Mesendoderm (in vitro differentiated cells): ENCODE measurements at places on chromosomes 3 and 15.

DNA sequence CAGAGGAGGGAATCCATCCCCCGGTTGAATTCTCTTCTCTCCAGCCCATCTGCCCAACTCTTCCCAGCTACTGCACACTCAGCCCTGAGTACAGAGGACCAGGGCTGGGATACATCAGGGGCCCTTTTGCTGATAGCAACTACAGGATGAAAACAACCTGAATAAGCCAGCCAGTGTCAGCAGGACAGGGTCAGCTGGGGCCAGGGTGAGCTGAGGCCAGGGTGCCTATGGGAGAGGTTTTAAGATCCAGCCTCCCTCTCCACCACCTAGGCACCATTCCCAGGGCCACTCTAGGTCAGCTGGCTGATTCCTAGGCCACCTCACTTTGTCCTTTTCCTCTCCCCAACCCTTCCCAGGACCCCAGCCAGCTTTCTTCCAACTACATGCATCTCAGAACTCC, 83.8 kb downstream of the MRPL46 start:
- DNase-seq, result no peak

GRCh38 chr3:131277836-131278497, 103.6 kb upstream of the NUDT16 start:
- no peak for DNase-seq

GRCh38 chr15:100461049-100461448, 67.7 kb downstream of the CERS3 start:
- no peak for DNase-seq

DNA sequence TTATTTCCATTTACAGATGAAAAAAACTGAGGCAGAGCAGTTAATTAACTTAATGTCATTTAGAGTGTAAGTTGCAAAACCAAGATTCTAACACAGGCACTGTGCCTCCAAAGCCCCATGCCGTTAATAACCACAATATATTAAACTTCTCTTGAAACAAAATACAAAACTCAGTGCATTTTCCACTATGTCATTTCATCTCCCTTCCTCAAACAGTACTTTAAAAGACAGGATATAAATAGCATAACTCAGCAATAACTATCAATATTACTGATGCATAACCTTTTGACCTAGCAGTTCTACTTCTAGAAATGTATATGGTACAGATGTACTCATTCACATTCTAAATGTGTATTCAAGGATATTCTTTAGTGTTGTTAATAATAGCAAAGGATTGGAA, 5.1 kb upstream of the TASOR start:
- no peak for DNase-seq

GRCh38 chr3:132034097-132034485, 723 bp downstream of the CPNE4 start:
- no peak for DNase-seq

DNA sequence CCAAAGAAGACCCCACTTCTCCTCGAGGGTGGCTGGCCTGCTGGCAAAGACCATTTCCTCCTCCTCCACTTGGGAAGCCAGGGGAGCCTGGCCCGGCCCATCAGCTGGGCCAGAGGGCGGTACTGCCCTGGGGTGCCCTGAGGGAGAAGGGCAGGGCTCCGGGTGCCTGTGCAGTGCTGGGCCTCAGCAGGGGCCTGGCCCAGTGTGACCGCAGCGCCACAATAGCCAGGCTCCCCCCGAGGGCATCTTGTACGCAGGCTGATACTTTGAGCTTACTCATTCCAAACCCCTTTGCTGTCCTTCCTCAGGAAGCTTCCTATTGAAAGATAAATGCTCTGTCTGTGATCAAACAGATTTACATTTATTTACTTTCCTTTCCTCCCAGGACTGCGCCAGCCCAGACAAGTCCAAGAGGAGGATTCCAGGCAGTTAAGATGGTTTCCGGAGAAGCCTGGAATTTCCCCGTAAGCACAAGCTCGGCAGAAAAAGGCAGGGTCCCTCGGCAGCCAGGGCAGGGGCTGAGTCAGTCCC, 240.1 kb downstream of the XXYLT1 start:
- DNase-seq, result no peak

- no peak for DNase-seq
Measured at GRCh38 chr3:98977520-98977919, 76.0 kb upstream of the DCBLD2 start.

DNA sequence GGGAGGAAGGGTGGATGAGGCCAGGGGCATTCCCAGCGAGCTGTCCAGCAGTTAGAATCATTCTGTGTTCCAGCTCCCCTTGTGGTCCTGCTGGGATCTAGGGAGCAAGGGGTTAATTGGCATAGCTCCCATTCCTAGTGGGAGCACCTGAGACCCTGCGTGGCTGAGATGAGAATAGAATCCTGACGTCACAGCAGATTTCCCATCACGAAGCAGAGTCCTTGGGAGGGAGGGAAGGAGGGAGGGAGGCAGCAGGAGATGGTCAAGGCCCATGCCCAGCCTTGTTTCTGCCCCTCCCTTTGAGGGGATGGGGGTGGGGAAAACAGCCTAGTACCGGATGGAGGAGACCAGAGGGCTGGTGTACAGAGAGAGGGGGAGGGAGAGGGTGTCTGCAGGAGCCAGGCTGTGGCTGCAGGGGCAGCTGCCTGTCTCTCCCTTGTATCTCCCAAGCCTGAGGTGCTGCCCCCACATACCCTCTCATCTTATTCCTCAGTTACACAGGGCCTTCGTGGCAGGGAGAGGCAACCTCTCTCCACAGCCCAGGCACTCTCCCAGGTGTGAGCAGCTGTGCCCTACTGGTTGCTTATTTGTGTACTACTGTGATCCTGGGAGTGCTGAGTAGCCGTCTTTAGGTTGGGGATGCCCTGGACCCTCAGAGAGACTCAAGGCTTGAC, 5.4 kb downstream of the TYRO3 start:
- peak; percentile 93 for DNase-seq

DNA sequence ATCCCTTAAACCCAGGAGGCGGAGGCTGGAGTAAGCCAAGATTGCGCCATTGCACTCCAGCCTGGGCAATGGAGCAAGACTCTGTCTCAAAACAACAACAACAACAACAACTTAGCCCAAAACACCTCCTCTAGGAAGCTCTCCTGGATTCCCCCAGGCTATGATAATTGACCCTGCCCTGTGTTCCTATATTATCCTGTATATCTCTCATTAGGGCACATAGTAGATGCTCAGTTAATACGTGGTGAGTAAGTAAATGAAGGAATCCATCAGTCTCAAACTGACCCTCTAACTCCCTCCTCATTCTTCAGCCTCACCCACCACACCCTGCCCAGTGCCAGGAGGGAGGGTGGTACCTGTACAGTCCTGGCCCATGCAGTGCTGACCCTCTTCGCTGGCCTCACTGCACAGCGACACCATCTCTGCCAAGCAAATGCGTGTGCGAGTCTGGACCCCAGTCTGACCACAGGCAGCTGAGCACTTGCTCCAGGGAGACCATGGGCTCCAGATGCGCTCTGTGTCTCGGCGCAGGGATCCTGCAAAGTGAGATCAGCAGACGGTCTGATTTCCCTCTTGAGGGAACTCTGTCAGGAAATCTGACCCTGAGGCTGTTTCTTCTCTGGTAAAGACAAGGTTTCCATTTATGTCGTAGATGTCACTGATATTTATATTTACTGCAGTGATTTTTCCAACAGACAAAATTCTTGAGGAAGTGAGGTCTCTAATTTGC, 6.2 kb downstream of the CILP start:
- DNase-seq, result no peak

DNA sequence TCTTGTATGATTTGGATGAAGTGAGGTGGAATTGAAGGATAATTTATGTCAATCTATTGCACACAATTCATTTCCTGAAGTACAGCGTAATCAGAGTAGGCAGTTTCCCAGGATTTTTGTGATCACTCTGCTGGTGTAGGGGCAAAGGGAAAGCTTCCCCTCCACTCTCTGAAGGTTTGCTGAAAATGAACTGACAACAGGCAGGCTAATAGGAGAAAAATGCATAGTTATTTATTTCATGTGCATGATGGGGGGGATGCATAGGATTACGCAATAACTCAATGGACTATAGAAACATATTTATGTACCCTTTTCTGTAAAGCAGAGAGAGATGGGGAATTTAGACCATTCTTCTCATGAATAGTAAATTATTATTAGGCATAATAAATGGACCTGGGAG, 872.9 kb downstream of the NAALADL2 start:
- no peak for DNase-seq

DNA sequence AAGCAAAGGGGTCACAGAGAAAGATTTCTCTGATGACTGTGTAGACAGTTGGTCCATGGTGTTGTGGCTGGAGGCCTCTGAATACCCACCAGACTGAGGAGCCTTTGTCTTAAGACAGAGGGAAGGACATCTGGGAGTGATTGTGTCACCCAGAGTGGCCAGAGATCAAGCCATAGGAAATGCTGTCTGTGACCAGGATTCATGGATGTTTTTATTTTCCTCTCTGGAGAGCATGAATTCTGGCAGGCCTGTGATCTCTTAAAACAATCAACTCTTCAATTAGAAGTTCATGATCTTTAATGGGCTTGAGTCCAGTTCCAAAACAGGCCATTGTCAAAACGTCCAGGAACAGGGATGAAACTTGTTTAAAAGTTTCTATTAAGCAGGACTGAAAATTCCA, 198.9 kb upstream of the CTDSPL start:
- DNase-seq, result no peak

- no peak for DNase-seq
Measured at GRCh38 chr3:6099458-6100075, 761.3 kb upstream of the GRM7 start.

GRCh38 chr15:62532367-62532766, 367.3 kb upstream of the C2CD4B start:
- no peak for DNase-seq

DNA sequence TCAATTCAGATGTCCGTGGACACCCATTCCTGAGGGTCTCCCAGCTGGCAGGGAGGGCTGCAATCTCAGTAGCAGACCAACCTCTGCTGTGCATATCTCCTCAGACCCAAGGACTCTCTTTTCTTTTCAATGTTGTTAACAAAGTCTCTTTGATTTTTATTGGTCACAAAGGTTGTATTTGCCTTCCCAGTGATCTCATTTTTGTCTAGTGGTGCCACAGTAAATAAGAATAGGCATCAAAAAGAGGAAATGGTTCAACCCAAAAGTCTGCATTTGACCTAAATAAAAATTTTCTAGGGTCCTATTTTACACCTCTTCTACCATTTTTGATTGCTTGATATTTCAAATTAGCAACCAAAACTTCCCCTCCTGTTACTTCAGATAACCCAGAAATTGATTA, 225.9 kb downstream of the CDIN1 start:
- DNase-seq, result no peak

DNA sequence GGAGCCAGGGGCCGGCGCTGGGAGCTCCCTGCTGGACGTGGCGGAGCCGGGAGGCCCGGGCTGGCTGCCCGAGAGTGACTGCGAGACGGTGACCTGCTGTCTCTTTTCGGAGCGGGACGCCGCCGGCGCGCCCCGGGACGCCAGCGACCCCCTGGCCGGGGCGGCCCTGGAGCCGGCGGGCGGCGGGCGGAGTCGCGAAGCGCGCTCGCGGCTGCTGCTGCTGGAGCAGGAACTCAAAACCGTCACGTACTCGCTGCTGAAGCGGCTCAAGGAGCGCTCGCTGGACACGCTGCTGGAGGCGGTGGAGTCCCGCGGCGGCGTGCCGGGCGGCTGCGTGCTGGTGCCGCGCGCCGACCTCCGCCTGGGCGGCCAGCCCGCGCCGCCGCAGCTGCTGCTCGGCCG, 1.5 kb downstream of the SMAD6 start:
- DNase-seq, result no peak

DNA sequence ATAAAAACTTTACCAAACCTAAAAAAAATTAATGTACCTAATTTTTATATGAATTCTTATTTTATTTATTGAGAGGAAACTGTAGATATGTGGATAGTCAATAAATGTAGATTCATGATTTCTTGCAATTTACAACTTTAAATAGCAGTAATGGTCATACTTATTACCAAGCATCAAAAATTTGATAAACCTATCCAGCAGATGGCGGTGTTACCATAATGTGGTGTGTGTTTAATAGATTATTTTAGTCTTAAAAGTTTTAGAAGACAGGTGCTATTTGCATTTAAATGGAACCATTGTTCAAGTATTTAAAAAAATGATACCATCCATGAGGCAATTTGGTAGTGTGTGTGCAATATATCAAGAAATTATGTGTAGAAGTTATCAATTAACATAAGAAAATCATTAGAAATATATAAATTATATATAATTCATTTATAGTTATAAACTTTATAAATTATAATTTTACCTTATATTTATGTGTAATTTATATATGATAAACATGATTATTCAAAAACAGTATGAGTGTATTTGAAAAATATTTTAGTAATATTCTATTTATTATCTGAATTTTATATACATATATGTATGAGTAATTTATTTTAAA, 176.0 kb upstream of the BCHE start:
- DNase-seq, result peak; percentile 33

- DNase-seq, result peak; percentile 85
Measured at GRCh38 chr3:10263646-10264363, 15.5 kb downstream of the TATDN2 start.

DNA sequence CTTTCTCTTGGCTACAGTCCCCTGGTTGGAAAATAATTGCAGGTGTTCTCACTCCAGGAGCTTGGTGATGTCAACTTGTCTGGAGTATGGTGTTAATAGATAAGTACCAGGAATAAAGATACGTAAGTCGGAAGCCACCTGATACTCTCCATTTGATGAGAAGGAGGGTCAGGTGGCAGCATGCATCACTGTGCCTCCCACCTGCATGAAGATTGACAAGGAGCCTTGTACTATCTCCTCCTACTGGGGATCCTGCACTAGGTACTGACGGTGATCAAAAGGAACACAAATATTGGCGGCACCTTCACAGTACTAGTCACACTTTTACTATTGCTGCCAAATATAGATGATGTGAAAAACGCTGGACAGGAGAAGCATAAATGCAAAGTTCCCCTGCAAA, 32.6 kb upstream of the GABRB3 start:
- DNase-seq, result no peak
